ENCODE measurements at places on chromosomes 7 and 10.

DNA sequence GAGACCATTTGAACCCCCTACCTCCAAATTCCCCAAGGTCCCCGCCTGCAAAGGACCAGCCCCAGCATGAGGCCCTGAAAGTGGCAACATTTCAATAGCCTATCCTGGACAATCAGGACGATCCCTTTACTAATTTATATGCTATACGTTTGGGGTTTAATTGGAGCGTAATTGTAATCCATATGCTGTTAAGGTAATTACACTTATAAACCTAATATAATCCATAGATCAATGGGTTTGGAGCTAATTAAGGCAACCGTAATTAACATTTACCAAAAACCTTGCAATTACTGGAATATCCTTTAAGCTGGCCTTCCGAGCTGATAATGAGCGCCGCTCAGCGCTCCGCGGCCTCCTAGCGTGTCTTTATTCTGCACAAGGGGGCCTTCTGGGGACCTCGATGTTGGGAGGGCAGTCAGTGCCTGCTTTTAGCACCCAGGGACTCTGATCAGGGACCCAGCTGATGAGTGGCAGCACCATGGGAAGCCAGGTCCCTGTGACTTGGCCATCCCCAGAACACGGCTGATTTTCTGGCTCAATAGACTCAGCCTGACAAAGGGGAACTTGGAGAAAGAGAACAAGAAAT is 91.2 kb downstream of the LHPP start:
- no peak for DNase-seq

- no peak for DNase-seq
Observed at GRCh38 chr10:132186488-132187429, at the start of gene DPYSL4. Gene DPYSL4, plus strand, starts transcription at chr10:132186948. Its CDS starts 116 bp downstream, at chr10:132187064.

DNA sequence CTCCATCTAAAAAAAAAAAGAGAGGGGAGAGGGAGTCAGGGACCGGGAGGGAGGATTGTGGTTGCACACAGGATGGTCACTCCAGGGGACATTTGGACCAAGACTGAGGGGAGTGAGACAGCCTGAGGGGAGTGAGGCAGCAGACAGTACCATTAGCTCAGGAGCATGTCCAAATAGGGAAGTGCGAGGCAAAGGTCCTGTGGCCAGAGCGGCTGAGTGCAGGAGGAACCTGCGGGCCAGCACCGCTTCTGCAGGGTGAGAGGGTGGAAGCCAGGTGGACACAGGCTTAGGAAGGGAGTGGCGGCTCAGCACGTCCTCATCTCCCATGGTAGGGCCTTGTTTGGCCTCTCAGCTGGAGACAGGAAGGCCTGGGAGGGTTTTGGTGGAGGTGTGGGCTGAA is 48.9 kb upstream of the PFKFB3 start:
- DNase-seq, result no peak

DNA sequence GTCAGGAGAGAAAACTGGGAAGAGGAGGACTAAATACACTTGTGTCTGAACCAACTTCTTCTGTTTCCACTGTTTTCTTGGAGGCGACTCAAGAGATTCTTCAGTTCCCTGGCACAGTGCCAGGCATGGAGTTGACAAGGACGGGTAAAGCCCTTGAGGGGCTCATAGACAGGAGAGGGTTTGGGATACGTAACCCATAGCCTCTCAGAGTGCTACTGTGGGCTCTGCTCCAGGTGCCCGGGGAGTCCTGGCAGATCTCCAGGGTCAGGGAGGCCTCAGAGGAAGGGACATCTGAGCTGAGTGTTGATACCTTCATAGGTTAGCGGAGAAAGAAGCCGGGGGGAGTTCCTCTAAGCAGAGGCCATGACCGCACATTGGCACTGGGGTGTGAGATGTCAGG is 42.0 kb downstream of the GALNT17 start:
- no peak for DNase-seq

DNA sequence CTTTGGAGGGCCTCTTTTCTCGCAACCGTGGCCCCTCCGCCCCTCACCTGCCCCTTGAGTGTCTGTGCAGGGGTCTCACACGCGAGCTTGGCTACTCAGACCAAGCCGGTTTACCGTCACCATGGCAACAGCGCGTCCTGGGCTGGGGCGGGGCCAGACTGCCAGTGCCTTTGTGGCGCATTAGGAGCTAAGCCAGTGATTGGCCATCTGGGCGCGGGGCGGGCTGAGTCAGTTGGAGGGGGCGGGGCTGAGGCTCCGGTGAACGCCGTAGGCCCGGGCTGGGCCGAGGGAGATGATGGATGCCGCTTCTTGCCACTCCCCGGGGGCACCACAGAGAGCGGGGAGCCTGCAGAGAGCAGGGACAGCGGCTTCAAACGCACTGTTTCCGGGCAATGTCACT is 48.7 kb upstream of the FXYD4 start:
- peak; percentile 55 for DNase-seq

- DNase-seq, result no peak
Observed at GRCh38 chr10:21535494-21535965, 1.5 kb downstream of the MLLT10 start.

GRCh38 chr10:15325944-15326284 is 45.2 kb downstream of the FAM171A1 start:
- DNase-seq, result no peak

DNA sequence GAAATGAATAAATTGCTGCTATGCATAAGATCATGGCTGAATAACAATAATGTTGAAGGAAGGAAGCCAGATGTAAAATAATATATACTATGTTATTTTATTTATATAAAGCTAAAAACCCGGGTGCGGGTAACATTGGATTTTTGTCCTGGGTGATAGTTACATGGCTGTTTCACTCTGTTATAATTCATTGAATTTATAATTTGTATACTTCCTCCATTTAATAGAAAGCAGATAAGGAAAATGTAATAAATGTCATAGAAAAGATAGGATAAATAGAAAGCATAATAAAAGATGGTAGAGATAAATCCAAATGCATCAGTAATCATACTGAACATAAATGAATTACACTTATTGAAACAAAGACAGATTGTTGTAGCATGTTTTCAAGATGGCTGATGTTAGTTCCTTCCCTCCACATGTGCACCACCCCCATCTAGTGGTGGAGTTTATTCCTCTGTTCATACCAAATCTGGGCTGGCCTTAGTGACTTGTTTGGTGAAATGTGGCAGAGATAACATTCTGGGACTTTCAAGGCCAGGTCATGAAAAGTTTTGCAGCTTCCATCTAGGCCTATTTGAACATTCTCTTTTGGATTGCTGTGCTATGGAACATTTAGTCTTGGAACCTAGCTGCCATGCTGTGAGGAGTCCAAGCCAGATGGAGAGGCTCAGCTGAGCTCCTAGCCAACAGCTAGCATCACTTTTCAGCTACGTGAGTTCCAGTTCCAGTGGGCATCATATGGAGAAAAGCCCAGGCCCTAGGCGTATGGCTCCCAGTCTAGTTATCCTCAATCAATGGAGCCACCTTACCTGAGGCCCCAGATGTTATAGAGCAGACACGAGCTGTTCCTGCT is 46.9 kb downstream of the AHCYL2 start:
- peak; percentile 83 for DNase-seq

DNA sequence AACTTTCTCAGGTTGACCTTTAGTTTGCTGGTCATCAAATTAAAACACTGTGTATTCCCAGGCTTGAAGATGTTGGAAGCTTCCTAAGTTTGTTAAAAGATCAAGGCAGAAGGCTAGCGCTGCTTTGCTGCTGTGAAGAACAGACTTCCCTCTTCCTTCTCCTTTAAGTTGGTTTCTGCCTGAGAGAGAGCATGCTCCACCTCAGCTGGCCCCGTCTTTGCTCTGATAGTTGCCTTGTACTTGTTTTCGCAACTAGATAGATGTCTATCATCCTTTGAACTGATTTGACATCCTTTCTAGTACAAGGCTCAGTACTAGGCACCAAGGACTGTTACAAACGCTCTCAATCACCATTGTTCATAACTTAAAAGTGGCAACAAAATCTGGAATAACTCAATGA is 177.8 kb upstream of the MKLN1 start:
- no peak for DNase-seq

GRCh38 chr7:113813471-113813870 is 105.3 kb downstream of the PPP1R3A start:
- no peak for DNase-seq

GRCh38 chr7:91396-92175 is 100.8 kb upstream of the FAM20C start:
- DNase-seq, result no peak

- peak; percentile 41 for DNase-seq
Observed at GRCh38 chr7:129394982-129395914, 39.0 kb upstream of the STRIP2 start.

DNA sequence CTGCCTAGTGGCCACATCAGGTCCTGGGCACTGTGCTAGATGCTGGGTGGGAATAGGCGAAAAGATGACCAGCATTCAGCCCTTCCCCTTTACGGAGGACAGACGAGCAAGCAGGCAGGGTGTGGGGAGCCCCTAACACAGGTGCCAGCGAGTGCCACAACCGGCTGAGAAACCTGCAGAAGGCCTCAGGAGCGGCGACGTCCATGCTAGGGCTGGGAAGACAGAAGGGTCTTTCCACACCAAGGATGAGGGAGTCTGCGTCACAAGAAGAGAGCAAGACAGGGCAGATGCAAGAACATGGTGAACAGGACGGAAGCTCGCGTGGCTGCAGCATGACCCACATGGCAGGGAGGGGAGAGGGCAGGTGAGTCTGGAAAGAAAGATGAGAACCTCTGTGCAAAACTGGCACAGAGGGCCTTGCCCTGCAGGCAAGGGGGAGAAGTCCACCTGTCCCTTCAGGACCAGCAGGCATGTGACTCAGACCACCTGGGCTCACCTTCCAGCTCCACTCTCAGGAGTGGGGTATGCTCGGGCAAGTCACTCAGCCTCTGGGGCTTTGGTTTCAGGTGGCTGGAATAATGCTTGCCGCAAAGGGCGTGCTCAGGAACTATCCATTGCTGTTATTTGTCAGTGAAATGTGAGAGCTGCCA is 36.6 kb downstream of the KCNH2 start:
- DNase-seq, result no peak

DNA sequence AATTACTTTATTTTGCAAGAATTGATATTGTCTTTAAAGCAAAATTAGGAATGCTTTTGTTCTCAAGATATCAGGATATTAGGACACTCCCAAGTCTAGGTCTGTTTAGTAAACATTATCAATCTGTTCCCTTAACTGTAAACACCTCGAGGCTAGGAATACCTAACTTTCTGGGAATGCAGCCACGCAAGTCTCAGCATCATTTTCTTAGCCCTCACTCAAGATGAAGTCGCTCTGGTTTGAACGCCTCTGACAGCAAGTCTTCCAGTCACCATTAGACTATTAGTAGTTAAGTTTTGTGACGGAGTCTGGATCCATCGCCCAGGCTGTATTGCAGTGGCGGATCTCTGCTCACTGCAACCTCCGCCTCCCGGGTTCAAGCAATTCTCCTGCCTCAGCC is 128.0 kb upstream of the MYO3A start:
- DNase-seq, result no peak

DNA sequence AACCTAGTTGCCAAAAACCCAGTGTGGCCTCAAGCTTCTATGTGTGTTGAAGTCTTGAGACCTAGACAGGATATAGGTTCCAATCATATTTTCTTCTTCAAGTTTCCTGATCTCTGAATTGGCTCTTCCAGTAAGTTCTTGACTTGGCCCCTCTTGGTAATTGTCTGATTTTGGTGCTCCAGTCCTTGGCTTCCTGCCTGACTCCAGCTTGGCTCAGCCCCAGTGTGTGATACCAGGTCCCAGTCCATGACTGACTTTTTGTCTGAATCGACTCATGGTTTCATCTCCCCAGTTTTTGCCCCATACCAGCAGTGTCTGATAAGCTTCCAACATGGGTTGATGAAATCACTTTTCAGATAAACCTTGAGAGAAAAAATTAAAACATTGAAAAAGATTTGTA is 72.3 kb downstream of the FAS start:
- no peak for DNase-seq

DNA sequence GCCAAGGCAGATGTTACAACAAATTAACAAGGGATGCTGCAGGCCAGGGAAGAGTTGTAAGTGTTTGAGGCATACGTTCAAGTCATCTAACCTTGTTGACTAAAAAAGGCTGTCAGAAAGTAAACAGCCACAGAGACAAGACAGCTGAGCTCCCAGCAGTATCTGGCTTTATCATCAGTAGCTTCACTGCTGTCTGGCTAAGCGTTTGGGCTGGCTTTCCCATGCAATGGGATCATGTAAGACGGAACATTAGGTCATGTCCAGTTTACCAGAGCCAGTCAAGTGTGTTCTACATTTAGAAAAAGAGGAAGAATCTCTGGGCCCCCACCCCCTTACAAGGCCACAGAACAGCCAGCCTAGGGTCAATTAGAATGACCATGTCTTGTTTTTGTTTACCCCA is 51.3 kb upstream of the GSAP start:
- peak; percentile 95 for DNase-seq

DNA sequence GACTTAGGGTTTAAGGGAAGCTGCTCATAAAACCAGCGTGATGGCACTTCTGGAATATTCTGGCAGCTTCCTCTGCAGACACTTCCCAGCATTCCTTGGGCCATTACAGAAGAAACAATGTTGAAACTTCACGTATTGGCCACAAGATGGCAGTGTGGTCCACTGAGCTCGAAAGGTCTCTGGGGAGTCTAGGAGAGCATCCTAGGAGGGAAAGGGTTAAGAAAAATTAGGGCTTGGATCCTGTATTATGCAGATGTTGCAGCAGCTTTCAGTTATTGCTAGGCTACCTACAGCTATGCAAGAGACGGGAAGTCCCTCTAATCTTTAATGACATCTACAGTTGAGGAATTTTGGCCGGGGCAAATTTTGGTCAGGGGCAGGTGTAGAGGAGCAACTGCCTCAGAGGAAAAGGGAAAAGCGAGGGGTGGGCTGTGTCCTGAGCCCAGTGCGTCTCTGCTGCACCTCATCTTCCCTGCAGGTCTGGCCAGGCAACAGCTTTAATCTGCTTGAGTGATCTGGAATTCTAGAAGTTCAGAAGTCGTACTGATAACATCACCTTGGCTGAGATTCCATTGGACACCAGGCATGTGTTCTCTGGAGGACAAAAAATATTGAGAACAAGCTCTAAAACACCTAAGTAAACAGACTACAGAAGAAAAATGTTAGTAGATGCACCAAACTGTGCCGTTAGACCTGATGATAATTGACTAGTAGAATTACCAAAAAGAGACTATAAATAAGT is 220.8 kb upstream of the PRSS58 start:
- peak; percentile 71 for DNase-seq

GRCh38 chr7:54354436-54354835 is 187.7 kb upstream of the VSTM2A start:
- DNase-seq, result no peak

- peak; percentile 46 for DNase-seq
Observed at GRCh38 chr10:89563861-89564478, 28.6 kb upstream of the SLC16A12 start.

DNA sequence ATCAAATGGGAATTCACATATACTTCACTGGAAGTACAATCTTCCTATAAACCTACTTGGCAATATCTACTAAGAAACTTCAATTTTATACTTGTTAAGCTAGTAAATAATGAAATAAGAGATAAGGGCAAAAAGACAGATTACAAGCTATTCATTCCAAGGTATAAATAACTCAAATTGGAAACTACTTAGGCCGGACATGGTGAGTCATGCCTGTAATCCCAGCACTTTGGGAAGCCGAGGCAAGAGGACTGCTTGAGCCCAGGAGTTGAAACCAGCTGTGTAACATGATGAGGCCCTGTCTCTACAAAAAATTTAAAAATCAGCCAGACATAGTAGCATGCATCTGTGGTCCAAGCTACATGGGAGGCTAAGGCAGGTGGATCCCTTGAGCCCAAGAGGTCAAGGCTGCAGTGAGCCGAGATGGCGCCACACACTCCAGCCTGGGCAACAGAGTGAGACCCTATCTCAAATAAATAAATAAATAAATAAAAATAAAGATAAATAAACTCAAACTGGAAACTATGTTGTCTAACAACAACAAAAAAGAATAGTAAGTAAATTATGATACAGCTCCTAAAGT is 37.6 kb downstream of the ARHGAP21 start:
- no peak for DNase-seq
